Stimulated activated CD8-positive, alpha-beta memory T cell treated with anti-CD3 and anti-CD28 coated beads, Interleukin-2, amount 100 ng/mL, for 1 hour (primary cell): ENCODE measurements at places on chromosomes 6 and 20.

DNA sequence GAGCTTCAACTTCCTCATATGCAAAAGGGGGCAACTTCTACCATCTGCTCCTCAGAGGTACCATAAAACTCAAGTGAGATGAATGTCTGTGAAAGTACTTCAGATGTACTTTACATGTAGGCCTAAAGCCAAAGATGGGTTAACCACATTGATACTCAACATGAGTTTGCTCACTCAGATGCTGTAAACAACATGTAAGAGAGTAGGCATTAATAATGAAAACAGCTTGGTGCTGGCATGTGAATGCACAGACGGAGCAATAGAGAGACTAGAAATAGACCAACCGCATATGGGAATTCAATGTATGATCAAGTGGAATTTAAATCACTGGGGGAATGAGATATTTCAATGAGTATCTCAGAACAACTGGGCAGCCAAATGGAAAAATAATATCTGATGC is 143.8 kb upstream of the CDYL start:
- no peak for DNase-seq

DNA sequence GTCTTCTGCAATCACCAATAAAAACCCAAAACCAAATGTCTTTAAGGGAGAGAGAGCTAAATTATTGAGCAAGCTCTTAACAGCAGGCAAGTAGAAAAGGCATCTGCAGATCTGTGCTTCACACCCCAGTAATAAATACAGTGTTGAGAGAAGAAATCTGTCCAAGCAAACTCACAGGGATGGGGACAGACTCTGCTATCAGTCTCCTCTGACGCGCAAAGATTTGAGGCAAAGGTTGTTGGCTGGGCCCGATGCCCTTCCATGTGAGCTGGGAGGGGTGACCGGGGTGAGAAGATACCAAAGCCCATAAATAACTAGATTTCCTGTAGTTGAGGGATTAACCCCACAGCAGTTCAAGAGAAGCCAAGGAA is 315.2 kb upstream of the SOX4 start:
- DNase-seq: no peak

DNA sequence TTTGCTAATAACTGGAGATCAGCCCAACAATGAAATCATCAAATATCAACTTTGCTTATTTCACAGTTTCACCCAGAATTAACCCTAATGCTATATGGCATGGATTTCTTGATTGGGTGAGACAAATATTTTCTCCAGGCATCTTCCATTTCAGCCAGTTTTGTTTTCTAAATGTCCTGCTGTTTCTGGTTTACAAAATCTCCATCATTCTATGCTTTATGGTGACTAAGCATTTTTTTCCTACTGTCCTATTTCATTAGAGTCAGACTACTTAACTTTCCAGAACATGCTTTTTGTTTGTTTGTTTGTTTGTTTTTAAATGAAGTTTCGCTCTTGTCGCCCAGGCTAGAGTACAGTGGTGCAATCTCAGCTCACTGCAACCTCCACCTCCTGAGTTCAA is 59.5 kb upstream of the EXOC2 start:
- no peak for DNase-seq

DNA sequence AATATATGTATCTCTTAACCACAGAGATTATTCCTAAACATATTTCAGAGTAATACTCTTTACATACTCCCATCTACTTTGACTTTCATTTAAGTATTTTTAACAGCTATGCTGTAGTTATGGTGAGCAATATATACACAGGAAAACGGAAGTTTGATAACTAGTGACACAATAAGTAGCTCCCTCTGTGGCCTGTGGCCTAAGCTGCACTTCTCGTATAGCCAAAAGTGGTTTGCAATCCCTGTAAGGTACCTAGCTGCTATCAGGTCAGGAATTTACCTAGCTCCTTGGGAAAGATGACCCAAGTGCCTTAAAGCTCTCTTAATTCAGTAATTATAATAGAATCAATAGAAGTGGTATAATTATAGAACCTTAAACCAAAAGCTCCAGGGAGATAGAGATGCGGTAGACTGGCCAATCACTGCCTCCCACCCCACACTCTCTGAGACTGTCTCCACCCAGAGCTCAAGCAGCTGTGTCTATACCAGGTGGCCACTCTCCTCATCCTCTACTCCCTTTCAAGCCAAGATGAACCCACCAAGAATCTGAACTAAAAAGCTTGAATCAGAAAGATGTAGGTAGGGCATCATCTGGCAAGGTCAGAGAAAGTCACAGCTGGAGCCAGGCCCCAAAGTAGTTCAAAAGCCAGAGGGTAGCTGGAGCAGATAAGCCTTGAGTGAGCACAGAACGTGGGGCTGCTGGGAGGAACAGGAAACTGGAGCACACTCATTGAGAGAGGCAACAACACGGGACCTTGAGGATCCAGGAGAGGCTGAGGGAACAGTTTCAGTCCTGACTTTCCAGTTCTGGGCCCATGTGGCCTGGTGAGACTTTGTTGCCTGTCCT is 84.9 kb upstream of the ASF1A start:
- DNase-seq: no peak

GRCh38 chr6:111423960-111424846 is 58.8 kb downstream of the REV3L start:
- no peak for DNase-seq

- DNase-seq: no peak
Observed at GRCh38 chr6:41798901-41799558, 11.5 kb downstream of the TOMM6 start.

GRCh38 chr20:20824924-20825584 is 112.6 kb upstream of the RALGAPA2 start:
- DNase-seq: peak; percentile 19

GRCh38 chr6:41332241-41332640 is 3.2 kb upstream of the NCR2 start:
- DNase-seq: no peak

DNA sequence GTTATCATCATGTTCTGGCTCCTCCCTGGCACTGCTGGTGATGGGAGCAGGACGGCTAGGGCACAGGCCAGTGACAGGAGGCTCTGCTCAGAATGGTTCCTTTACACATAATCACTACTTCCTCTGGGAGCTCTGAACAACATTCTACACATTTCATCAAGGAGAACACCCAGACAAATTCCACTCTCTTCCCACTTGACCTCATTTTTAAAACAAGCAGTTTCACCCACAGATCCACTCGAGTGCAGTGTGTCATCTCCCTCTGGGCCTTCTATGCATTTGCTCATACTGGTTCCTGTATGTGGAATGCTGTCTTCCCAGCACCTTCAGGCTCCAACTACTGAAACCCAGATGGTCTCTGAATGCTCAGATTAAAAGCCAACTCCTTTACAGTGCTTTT is 84.8 kb downstream of the ELOVL5 start:
- DNase-seq: no peak

DNA sequence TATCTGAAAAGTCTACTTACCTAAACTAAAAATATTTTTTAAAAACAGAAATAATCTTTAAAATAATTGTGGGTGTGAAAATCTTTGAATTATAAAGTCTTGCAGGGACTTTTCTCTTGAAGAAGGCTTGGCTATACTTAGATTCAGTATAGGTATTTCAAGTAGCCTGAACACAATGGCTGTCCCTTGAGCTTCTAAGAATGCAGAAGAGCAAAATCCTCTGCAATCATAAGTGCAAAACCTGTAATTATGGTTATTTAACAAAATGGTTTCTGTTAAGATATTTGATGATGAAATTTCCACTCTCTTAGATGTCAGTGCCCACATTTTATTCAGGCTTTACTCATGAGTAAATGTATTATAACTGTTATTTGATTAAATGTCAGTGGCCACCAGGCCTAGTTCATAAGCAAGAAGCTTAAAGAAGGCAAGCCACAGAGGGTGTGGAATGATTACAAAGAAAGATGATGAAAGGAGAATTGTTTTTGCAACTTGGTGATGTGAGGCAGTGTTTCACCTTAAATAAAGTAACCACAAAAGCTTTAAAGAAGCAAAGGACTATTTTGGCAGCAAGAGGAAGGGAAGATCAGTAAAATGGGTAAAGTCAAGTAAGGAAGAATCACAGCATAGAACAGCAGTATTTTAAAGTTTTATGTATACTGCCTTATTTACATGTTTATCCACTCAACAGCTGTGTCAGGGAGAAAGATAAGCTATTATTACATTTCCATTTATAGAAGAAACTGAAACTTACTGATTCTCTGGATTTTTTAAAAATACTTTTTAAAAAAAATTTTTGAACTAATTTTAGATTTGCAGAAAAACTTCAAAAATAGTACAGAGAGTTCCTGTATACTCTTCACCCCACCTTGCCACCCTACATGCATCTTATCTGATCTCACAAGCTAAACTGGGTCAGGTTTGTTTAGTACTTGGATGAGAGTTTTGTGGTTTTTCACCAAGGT is 351.2 kb upstream of the RUNX2 start:
- no peak for DNase-seq

DNA sequence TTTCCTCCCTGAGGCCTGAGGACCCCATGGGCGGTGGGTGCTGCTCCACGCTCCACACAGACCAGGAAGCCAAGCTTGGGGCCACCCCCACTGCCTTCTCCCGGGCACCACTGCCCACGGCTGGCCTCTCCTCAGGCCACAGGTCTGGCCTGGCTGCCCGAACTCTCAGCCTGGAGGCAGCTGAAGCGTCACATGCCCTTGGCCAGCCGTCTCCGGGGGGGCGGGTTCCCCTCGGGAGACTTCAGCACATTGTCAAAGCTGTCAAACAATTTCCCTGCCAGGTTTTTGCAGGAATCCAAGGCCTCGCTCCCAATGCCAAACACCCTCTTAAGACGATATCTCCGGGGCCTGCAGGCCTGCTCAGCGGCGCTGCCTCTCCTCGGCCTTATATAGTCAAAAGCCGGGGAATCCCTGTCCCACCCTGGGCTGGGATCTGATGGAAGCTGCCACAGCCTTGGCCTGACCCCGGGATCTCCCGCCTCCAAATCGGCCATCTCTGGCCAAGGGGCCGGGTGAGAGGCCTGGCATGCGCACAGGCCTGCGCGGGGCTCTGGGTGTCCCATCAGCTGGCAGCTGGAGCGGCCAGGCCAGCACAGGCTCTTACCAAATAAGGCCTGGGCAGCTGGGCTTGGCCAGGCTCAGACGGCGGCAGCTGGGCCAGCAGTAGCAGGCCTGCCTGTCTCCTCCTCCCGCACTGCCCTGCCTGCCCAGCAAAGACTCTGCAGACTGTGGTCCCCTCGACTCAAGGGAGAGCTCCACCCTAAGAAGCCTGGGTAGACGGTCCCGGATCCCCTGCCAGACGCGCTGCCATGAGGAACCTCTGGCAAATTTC is 49.7 kb downstream of the RBM38 start:
- DNase-seq: no peak

- DNase-seq: no peak
Observed at GRCh38 chr6:112846681-112847080, 499.6 kb downstream of the RFPL4B start.

DNA sequence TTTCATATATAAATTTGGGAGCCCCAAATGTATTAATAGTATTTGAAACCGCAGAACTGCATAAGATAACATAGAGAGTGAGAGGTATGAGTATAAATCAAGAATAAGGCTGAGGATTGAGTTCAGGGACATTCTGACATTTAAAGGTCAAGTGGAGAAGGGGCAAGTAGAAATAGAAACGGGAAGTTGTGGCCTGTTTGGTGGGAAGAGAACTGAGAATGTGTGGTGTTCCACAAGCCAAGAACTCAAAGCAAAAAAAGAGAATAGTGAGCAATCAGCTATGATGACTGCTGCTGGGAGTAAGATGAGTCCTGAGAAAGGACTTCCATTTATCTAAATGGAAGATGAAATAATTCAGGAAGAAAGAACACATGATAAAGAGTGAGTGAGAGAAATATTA is 418.4 kb downstream of the CD109 start:
- DNase-seq: no peak

DNA sequence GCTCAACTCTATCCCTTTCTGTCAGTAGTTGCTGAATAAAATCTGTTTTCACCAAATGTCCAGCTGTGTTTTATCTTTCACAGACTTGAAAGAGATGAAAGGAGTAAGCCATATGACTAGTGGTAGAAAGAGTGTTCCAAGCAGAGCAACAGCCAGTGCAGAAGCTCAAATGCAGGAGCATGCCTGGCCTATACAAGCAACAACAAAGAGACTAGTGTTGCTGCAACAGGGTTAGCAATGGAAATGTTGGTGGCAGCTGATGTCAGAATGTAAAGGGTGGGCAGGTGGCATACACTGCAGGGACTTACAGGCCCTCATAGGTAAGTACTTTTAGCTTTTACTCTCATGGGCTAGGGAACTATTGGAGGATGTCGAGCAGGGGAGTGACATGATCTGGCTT is 5.2 kb upstream of the HINT3 start:
- DNase-seq: no peak

GRCh38 chr6:117464700-117465099 is 17.8 kb upstream of the DCBLD1 start:
- no peak for DNase-seq

- DNase-seq: no peak
Observed at GRCh38 chr6:96626759-96627364, 63.9 kb downstream of the FHL5 start.

DNA sequence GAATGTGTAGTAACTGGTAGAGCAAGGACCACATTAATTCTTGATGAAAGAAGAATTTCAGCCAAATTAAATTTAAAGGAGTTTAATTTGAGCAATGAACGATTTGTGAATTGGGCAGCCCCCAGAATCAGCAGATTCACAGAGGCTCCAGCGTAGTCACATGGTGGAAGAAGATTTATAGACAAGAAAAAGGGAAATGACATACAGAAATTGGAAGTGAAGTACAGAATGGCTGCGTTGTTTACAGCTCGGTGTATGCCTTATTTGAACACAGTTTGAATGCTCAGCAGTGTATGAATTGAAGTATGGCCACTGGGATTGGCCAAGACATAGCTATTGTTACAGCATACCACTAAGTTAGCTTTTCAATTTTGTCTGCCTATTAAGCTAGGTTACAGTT is 173.6 kb upstream of the ARG1 start:
- no peak for DNase-seq

DNA sequence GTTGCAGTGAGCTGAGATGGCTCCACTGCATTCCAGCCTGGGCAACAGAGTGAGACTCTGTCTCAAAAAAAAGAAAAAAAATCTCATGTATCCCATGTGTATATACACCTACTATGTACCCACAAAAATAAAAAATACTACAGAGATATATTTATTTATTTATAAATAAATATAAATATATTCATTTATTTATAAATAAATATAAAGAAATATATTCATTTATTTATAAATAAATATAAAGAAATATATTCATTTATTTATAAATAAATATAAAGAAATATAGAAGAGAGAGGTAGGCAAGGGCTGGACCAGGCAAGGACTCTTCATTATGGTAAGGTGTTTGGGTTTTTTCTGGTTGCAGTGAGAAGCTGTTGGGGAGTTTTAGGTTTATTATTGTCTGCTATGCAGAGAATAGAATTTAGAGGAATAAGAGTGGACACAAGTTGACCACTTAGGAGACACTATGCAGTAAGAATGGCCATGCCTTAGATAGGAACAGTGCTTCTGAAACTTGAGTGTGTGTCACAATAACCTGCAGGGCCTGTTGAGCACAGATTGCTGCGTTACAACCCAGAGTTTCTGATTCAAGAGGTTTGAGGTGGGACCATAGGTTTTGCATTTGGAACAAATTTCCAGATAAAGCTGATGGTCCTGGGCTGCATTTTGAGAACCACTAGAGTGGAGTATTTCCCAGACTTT is 254.2 kb downstream of the EYA4 start:
- DNase-seq: no peak
